ENCODE measurements at places on chromosomes 6 and 20.
A peak's percentile ranks its signal among the peaks of the same experiment; 100 is the strongest.

- no peak for DNase-seq
These were observed 233.7 kb downstream of the THBS2 start for GRCh38 chr6:169019727-169020491.

DNA sequence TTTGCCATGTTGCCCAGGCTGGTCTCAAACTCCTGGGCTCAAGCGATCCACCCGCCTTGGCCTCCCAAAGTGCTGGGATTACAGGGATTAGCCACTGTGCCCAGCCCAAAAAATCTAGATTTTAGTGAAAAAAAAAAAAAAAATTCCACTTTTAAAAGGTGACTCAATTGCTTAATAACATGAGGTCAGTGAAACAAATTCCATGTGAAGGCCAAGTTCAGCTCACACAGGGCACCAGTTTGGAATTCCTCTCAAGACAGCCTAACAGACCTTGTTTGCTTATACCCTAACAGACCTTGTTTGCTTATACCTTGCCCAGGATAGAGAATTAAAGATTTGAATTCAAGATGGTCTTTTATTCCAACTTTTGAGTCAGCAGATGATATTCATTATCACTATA is 5.1 kb downstream of the RRBP1 start:
- DNase-seq: no peak

- DNase-seq: no peak
These were observed 263.9 kb downstream of the ZNF217 start for GRCh38 chr20:53329781-53330180.

GRCh38 chr6:44002593-44003344 is 124.5 kb downstream of the MRPL14 start:
- peak; percentile 58 for DNase-seq

GRCh38 chr6:155185544-155185943 is 78.3 kb upstream of the CLDN20 start:
- DNase-seq: no peak

DNA sequence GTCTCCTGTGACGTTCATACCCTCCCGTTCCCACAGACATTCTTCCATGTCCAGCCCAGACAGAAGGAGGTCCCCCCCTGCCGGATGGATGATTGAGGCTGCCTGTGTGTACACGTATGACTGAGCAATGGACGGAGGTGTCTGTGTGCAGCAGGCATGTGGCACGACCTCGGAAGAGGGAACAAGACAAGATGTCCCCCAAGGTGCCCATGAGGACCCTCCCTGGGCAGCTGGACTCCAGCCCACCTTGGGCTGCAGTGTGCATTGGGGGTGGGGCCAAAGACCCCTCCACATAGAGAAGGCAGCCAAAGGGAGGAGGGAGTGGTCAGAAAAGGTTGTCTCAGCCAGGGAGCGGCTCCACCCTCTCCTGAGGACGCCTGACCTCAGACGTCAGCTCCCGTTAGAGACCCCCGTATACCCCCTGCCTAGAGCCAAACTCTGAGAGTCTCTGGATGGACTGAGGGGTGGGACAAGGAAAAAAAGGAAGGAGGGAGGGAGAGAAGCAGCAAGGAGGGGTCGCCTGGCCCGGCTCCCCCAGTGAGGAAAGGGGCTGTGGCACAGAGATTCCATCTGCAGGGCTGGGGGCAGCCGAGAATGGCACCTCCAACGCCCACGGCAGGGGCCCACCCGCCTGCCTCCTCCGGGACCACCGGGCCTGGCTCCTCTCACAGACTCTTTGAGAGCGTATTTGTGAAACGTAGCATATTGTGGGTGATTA is 92.9 kb upstream of the BHLHE23 start:
- no peak for DNase-seq

DNA sequence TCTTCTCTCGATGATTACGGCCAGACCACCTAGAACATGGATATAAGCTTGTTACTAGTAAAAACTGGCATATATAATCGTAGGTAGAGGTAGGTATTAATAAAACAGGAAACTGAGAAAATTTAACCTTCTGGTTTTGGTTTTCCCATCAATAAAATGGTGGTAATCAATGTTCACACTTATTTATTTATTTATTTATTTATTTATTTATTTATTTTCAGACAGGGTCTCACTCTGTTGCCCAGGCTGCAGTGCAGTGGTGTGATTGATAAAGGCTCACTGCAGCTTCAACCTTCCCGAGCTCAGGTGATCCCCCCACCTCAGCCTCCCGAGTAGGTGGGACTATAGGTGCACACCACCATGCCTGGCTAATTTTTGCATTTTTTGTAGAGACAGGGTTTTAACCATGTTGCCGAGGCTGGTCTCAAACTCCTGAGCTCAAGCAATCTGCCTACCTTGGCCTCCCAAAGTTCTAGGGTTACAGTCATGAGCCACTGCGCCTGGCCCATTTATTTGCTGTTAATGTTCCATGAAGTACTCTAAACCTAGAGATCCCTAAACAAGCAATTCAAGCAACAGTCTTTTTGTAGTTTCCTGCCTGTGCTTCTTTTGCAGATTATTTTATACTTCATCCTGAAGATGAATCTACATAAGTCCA is 11.5 kb downstream of the TOMM6 start:
- DNase-seq: no peak

DNA sequence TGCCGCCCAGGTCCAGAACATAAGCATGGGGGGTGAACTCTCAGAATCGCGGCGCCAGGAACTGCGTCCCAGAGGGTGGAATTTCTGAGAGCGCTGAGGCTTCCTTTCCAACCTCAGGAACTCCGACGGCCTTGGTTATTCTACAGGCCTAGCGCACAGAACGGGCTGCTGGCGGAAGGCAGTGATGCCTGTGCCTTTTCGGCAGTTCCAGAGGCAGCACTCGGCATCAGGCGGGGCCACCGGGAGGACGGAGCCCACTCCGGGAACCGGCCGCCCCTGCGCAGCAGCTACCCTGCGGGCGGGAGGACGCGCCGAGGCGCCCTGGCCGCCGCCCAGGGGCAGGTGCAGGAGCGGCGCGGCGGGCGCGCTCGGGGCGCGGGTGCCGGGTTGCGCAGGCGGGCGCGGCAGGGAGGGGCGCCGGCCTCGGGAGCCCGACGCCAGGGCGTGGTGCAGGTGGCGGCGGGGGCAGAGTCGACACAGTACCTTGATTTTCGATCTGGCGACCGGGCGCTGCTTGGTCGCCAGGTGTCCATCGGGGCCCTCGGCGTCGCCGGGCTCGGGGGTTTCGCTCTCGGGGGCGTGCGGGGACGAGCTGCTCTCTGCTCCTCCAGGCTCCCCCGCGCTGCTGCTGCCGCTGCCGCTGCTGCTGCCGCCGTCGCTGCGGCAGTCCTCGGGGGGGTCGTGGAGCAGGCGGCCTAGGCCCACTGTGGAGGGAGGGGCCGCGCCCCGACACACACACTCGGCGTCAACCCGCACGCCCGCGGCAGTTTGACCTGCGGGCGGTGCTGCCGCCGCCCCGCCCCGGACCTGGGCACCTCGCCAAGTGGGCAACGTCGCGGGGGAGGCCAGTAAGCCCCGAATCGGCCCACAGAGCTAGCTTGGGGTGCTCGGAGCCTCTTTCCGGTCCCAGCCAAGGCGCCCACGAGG is 1.3 kb downstream of the OVOL2 start:
- DNase-seq: no peak

Data from hematopoietic multipotent progenitor cell treated with erythropoietin and hydrocortisone succinate and interleukin-3 and kit ligand, for 15 days (in vitro differentiated cells).